ENCODE measurements at places on chromosomes 13 and 19. TPM values are rescaled to one million over a fixed set of nuclear protein-coding genes. Genes with fewer than 3 reads are reported as not detected.

ZNF285 gene
- total RNA-seq = 0.69 TPM

OR4F17 gene
- total RNA-seq = not detected

FAM216B gene
- not detected for total RNA-seq

NRTN gene
- total RNA-seq = not detected

ZNRF4 gene
- total RNA-seq = not detected

ATP8A2 gene
- 0.97 TPM for total RNA-seq

MBD3L2 gene
- total RNA-seq = not detected

ZNF536 gene
- total RNA-seq = not detected

TRIM13 gene
- 16.7 TPM for total RNA-seq

CRX gene
- total RNA-seq = not detected

CYP2B6 gene
- total RNA-seq = not detected

MEDAG gene
- total RNA-seq = not detected

TRPM4 gene
- not detected for total RNA-seq

ZNF541 gene
- not detected for total RNA-seq

ZNF708 gene
- 10.7 TPM for total RNA-seq

SERP2 gene
- total RNA-seq = 0.65 TPM

C19orf85 gene
- total RNA-seq = not detected

KASH5 gene
- total RNA-seq = 0.19 TPM

IGFLR1 gene
- 85.6 TPM for total RNA-seq

CAPS gene
- total RNA-seq = 2.2 TPM

INSR gene
- 0.99 TPM for total RNA-seq

KLK4 gene
- not detected for total RNA-seq

S1PR5 gene
- total RNA-seq = 1.1 TPM

GRWD1 gene
- total RNA-seq = 98.5 TPM

APLP1 gene
- 0.61 TPM for total RNA-seq

SPHK2 gene
- total RNA-seq = 35.4 TPM

EPSTI1 gene
- 2.7 TPM for total RNA-seq

Data from activated CD8-positive, alpha-beta memory T cell treated with anti-CD3 and anti-CD28 coated beads for 36 hours (primary cell).